AG08396 (cell line): ENCODE measurements at places on chromosomes 6 and 20.

- no peak for DNase-seq
Observed at GRCh38 chr6:5753209-5753608, 253.5 kb downstream of the NRN1 start.

- peak; percentile 75 for DNase-seq
Observed at GRCh38 chr20:19212821-19213502, 520 bp downstream of the SLC24A3 start.

DNA sequence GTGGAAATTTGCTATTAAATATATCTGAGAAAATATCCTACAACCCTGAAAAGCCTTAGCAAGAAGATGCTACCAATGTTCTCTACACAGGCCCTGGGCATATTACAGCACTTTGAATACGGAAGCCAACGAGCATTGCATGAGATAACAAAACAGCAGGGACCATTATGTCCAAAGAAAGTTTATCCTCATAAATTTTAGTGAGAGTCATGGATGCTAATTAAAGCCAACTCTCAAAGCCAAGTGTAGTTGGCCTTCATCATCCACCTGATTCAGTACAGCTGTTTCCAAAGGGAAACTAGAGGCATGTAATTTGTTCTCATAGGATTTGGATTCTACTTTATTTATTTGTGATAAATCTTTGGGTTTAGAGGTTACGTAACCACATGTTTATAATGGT is 564.8 kb downstream of the RFPL4B start:
- DNase-seq: no peak

- DNase-seq: no peak
Observed at GRCh38 chr20:35510951-35511735, 18.3 kb downstream of the C20orf173 start.

DNA sequence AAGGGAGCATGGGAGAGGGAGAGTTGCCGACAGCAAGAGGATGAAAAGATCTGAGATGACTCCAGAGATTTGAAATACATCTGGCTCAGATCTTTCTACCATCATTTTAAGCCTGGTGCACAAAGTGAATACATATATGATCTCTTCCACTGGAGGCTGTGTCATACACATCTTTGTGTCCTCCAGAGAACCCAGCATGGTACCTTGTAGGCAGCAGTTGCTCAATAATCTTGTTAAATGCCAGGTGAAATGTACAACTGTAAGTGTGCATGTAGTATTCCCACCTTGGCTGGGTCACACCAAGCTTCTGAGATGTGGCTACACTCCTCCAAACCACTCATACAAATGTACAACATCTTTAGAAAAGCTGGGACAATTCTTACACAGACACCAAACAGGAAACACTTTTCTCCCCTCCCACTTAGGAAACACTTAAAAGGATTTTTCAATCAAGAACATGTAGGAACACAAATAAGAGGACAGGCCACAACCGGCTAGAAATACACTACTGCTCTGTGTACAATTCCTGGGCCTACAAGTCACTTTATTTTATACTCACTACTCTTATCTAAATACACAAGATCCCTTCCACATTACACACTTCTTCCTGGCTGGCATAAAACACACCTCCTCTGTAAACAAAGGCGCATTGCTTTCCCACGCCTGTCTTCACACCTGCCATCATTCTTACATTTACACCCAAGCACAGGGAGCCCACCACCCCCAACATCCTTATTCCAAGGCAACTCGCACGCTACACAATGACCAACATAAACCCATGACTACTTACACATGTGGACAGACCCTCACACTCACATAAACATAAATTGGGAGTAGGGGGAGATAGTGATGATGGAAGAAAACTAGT is 3.8 kb upstream of the IER3 start:
- no peak for DNase-seq

GRCh38 chr6:12336121-12336971 is 46.2 kb downstream of the EDN1 start:
- DNase-seq: no peak

DNA sequence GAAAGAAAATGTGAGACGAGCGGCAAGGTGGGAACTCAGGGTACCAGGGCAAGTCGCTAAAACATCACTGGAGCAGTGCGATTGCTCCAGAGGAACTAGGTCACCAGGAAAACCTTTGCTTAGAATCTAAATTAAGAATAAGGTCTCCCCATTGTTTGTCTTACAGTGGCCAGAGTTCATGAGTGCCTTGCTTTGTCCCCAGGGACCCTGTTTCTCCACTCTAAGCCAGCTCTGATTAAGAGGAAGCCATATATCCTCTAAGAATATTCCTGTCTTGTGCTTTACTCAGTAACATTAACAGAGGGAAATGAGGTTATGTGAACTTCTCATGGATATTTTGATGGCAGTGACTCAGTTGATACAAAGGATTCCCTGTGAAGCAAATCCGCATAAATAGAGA is 305.8 kb downstream of the CD83 start:
- DNase-seq: no peak

GRCh38 chr6:69918813-69919475 is 52.6 kb downstream of the COL19A1 start:
- no peak for DNase-seq

GRCh38 chr6:42367353-42368011 is 84.2 kb downstream of the TRERF1 start:
- DNase-seq: no peak

- peak; percentile 62 for DNase-seq
Observed at GRCh38 chr20:3786126-3786484, 435 bp downstream of the CENPB start.

- DNase-seq: no peak
Observed at GRCh38 chr20:41560970-41561369, 57.2 kb downstream of the CHD6 start.

DNA sequence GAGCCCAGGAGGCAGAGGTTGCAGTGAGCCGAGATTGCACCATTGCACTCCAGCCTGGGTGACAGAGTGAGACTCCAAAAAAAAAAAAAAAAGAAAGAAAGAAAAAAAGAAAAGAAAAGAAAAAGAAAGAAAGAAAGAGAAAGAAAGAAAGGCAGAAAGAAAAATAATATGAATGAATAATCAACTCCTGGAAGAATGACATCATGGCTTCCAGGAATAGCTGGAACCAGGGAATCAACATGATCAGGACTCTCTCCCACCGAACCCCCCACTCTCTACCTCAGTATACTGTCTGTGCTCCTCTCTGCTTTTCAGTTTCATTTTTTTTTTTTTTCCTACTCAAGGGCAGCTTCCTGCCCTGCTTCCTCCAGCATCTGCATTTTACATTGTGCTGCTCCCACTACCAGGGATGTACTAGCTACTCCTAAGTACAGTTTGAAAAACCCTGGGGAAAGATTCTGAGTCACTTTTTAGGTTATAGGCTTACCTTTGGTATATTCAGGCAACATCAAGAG is 19.7 kb upstream of the MTCL3 start:
- no peak for DNase-seq

- no peak for DNase-seq
Observed at GRCh38 chr20:8530022-8530421, 398.0 kb downstream of the PLCB1 start.

GRCh38 chr6:19042420-19042819 is 655.3 kb downstream of the RNF144B start:
- no peak for DNase-seq

DNA sequence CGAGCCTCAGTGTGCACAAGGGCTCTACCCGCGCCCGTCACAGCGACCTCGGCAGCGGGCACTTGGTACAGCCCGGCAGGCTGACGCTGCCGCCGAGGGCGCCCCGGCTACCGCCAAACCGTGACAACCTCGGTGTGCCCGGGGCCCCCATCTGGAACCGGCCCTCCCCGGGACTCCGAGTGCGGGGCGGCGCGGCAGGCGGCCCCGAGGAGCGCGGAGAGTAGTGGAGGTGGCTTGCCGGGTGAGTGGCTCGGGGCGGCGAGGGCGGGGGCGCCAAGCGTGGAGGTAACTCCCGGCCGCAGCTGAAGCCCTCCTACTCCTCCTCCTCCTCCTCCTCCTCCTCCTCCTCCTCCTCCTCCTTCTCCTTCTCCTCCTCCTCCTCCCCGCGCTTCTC is at the start of gene ISM1:
ISM1 (plus strand) TSS at position 371 of the 394 bp plus-strand sequence. CDS start 503 bp downstream, outside the sequence.
- peak; percentile 36 for DNase-seq

DNA sequence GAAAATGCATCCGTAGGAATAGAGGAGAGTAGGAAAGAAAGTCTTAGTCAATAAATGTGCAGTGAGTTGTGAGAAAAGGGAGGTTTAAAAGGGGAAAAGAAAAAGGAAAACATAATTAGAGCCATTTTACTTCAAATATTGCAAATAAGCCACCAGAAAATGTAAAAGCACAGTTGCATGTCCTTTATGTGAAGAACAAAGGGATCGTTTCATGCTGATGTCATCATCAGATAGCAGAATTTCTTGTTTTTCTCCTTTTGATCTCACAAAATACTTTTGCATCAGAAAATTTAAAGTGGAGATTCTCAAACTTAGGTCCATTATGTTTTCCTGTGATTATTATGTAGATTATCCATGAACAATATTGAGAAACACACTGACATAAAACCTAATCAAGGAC is 166.7 kb downstream of the HAO1 start:
- no peak for DNase-seq

DNA sequence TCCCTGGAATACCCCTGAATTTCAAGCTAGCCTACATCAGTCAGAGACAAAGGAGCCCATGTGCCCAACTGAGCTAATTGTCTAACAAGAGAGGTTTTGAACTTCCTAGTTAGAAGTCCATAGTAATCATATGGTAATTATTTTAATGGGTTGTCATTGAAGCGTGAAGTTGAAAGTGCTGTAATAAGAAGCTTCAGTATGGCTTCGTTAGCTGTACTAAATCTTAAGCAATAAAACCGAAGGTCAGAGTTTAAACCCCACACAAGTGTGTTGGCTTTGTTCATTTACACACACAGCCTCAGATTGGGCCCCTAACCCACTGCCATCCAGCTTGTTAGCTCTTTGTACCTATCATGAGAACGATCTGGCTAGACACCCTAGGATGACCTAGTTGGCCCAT is 195.6 kb upstream of the RIN2 start:
- DNase-seq: no peak

GRCh38 chr6:44041461-44042260 is 85.6 kb downstream of the MRPL14 start:
- DNase-seq: peak; percentile 89

- DNase-seq: peak; percentile 28
Observed at GRCh38 chr20:6651016-6651415, 116.5 kb upstream of the BMP2 start.
